Erythroblast (primary cell): ENCODE measurements at places on chromosomes 2 and 18.
A peak's percentile ranks its signal among the peaks of the same experiment; 100 is the strongest.

GRCh38 chr2:54423213-54423612 lies 32.9 kb upstream of the SPTBN1 start:
- DNase-seq: no peak

DNA sequence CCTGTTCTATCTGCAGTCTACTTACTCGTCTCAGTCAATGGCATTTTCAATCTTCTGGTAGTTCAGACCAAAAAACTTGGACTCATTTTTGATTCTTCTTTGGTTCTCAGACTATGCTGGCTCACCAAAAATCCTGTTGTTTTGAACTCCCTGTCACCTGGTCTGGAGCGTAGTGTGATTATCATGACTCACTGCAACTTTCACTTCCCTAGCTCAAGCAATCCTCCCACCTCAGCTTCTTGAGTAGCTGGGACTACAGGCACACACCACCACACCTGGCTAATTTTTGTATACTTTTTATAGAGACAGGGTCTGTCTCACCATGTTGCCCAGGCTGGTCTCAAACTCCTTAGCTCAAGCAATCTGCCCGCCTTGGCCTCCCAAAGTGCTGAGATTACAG lies 163.3 kb upstream of the CDH7 start:
- no peak for DNase-seq

GRCh38 chr2:188919824-188920223 lies 54.3 kb upstream of the COL3A1 start:
- no peak for DNase-seq

DNA sequence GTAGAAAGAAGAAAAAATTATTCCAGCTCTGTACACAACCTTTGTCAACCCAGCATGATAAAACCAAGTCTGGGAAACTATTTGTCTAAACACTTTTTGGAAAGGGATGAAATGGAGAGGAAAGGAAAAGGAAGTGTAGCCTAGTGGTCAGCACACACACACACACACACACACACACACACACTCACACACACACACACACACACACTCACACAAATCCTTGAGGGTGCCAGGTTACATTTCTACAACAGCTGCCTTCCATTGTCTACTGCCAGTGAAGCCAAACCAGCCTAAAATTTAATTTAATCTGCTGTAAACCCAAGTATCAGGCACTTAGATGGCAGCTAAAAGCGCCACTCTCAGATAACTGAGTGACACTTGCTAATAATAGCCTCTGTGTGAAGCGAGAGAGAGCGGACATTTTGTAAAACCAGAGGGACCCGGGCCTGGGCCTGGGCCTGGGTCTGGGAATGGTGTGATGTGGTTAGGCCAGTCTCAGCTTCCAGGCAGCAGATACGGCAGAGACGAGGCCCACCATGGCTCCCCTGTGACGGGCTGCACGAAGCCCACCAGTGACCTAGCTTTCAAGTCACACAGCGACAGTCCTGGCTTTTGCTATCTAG lies 32.4 kb downstream of the BCL11A start:
- no peak for DNase-seq

- DNase-seq: no peak
Measured at GRCh38 chr2:69134306-69134945, 121.4 kb downstream of the ANTXR1 start.

GRCh38 chr2:141362311-141362710 lies 768.5 kb downstream of the LRP1B start:
- DNase-seq: no peak

DNA sequence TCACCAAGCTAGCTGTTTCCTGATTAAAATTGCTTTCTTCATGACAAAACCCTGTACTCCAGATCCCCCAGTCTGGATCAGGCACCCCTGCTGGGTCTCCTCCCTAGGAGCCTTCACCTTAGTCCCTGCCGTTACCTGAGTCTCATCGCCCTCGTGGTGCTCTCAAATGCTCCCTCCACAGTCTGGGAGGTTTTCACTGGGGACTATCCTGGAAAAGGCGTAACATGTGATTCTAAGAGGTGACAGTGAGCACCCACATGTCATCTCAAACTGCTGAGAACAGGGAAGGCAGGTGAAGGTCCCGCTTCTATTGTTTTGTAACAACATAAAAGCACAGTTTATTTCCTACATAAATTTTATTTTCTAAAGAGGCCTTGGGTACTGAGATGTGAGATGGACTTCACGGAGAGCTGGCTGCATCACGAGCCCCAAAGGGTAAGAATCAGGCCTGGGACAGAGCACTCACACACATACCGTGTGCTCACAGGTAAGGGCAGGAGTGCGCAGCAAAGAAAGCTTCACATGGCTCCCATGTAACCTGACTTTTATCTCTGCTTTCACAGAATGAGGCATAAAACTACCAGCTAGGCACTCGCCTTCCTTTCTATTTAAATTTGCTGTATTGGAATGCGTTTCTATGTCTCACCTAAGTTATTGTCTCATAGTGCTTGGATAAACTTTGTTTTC lies 531.5 kb downstream of the RNF144A start:
- DNase-seq: no peak

GRCh38 chr2:219272995-219273394 lies 6.2 kb upstream of the DNAJB2 start:
- DNase-seq: no peak

GRCh38 chr2:179622635-179623300 lies 238.6 kb downstream of the ZNF385B start:
- DNase-seq: no peak

- DNase-seq: no peak
Measured at GRCh38 chr2:159232456-159233170, 53.9 kb downstream of the WDSUB1 start.

DNA sequence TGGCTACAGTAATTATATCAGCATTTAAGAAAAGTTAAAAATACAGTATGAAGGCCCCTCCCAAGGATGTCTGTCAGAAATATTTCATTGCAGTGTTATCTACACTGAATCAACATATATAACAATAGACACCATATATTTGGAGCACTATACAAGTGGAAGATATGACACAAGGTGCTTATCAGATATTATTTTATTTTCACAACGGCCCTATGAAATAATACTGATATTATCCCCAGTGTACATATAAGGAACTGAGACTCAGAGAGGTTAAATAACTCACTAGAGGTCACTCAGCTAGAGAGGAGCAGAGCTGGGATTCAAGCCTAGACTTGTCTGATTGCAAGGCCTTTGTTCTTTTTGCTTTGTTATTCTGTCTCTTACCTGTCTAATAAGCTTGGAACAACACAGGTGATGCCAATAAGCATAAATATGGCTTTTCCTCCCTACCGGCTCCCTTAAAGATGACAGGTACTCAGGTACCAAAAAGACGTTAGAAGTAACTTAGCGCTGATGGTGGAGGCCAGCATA lies 4.7 kb upstream of the SLC40A1 start:
- DNase-seq: peak; percentile 39

DNA sequence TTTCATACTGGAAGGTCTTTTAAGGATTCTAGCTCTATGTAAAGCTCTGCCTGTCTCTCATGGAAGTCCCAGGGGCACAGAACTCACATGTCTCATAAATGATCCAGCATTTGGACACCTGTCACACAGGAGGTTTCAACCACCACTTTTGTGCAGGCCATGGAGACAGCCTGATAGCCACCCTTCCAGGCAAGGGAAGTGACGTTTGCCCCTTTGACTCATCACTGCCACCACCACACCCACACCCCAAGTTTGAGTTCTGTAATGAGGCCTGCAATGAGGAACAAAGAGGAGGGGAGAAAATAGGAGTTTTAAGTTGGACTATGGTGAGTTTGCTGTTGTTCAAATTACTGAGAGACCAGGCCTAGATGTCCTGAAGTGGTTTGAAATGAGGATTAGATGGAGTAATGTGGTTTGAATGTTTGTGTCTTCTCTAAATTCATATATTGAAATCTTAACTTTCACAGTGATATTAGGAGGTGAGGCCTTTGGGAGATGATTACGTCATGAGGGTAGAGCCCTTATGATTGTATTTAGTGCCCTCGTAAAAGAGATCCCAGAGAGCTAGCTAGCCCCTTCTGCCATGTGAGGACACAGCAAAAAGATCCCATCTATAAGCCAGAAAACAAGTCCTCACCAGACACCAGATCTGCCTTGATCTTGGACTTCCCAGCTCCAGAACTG lies 175.3 kb upstream of the EPHA4 start:
- DNase-seq: no peak

GRCh38 chr2:44852594-44852993 lies 88.9 kb upstream of the SIX3 start:
- DNase-seq: no peak

- DNase-seq: no peak
Measured at GRCh38 chr2:96866149-96866548, 3.7 kb downstream of the SEMA4C start.

DNA sequence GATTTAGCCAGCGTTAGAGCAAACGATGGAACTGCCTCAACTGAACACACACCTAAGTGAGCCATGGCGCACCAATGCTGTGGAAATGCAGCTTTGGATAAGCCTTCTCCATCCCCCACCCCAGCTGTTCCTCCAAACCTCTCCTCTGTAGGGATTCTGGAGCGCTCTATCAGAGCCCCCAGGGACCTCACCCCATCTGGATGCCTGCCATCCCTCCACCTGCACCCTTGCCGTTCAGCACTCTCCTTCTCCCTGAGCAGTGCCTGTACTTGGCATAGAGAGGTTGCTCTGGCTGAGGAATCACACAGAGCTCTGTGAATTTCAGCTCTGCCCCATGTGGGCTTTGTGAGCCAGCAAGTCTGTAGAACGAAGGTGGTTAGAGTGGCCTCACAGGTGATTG lies 42.8 kb upstream of the INHBB start:
- DNase-seq: no peak

- DNase-seq: no peak
Measured at GRCh38 chr18:39705362-39705761, 2139.8 kb upstream of the CELF4 start.

GRCh38 chr18:9104244-9104901 lies 1.9 kb downstream of the NDUFV2 start:
- DNase-seq: peak; percentile 68

- DNase-seq: no peak
Measured at GRCh38 chr2:241851325-241852115, 7.2 kb downstream of the PDCD1 start.

DNA sequence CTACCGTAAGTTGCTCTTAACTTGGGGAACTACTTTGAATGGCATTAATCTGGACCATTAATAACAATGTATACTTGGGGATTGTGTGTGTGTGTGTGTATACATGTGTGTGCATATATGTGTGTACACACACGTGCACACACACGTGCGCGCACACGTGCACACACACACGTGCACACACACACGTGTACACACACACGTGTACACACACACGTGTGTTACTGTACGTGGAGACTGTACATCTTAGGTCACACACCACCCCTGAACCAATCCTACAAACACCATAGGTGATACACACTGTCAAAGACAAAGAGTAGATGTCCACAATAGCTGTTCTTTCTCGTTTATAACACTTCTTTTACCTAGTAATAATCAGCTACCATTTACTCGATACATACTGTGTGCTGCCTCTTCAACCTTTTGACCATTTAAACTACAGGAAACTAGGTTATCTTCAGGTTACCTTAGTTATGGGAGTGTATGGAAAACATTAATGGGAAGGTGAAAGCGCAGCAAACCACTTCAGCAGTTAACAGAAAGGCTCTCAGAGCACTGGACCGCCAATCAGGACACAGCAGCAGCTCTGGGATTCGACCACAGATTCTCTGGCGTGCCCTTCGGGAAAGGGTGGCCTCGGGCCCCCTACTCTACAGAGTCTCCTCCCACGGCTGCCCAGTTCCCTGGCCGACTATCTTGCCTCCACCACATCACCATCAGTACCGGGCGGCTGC lies 894 bp upstream of the GCC2 start:
- DNase-seq: no peak

GRCh38 chr2:18925296-18925695 lies 335.9 kb upstream of the NT5C1B start:
- DNase-seq: no peak

DNA sequence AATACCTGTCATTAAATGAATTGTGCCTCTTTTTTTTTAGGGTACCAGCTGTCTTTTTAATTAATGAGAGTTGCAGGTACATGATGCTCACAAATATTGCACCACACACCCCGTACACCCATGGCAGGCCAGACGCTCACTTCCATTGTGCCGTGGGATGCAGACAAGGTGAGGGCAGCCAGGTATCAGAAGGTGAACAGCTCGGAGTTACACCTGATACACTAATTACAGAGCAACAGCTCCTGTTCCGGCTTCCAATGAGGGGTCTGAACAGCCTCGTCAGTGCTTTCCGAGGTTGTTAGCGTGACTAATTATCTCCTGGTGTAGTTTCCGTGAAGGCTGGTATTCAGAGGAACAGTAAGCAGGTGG lies 442.8 kb downstream of the ZNF516 start:
- DNase-seq: no peak

GRCh38 chr18:61546590-61546989 lies 213.4 kb downstream of the CDH20 start:
- no peak for DNase-seq

- DNase-seq: peak; percentile 37
Measured at GRCh38 chr2:158539176-158540005, 82.6 kb downstream of the PKP4 start.

DNA sequence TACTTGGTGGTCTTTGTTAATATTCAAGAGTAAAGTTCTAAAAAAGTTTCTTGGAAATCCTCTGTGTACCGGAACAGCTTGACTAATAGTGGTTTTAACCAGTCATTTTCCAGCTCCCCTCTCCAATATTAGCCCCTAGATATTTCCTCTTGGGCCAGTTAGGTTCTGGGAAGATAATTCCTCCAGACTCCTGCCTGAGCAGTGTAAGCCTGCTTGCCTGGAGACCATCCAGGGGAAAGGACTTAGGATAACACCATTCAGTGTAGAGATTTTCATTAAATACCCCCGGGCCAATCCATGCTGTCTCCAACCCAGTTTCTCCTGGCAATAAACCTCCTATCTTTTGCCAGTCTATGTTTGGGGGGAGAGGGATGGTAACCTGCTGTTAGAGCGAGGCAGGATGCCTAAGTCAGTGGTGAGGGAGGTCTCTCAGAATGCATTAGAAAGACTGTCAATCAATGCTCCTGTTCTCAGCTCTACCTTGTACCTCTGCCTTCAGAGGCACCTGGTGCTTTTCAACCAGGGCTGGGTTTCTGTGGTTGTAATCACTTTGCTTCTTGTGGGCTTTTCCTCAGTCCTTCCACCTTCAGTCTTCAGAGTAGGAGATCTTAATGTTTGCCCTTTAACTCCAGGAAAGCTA lies 186.4 kb downstream of the RNF152 start:
- no peak for DNase-seq

DNA sequence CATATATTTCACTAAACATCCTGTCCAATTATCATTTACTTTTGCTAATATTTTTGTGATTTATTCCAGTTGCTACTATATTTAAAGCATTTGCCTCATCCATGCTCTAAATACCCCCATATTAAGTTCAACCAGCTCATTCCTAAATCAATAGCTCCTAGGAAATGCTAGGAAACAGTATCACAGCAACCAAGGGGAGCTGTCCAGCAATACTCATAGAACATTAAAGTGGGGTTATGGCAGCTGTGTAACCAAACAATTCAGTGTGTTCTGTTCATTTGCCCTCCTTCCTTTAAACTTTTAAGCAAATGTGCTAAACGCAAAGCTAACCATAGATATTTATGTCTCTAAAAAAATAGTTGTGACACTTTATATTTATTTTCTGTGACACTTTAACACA lies 41.1 kb downstream of the ACVR1C start:
- no peak for DNase-seq
